Epithelial cell of esophagus (primary cell): ENCODE measurements at places on chromosomes 7 and 10.

DNA sequence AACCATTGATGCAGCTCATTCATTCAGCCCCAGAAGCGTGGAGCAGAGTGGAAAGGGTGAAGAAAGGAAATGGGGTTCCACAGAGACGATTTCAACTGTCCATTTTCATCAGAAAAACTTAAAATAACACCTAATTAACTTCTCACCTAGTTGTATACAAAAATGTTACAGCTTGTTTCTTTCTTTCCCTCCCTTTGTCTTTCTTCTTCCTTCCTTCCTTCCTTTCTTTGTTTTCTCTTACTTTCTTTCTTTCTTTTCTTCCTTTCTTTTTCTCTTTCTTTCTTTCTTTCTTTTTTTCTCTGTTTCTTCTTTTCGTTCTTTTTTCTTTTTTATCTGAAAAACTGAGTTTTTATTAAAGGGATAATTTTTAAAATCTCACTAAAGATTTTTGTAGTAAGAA is 105.9 kb upstream of the GNAI1 start:
- no peak for DNase-seq

DNA sequence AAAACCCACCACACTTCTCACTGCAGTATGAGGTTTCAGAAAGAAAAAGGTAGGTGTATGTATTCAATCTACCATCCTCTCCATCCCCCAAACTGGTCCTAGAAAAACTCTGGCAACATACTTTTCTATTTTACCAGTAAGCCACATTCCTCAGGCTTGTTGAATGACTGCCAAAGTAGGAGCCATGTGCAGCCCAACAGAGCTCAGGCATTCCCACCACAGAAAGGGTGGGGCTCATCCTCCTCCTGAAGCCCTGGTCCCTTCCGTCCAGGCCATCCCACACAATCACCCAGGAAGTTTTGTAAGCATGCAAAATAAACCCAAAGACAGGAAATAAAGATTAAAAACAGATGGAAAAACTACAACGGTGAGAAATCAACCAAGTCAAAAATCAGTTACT is 57.2 kb downstream of the MAD1L1 start:
- peak; percentile 77 for DNase-seq

- no peak for DNase-seq
Measured at GRCh38 chr10:63576501-63576900, 55.3 kb downstream of the REEP3 start.

- no peak for DNase-seq
Measured at GRCh38 chr7:2698581-2699288, 10.7 kb downstream of the AMZ1 start.
